ENCODE measurements at places on chromosomes 16 and 17. TPM values are rescaled to one million over a fixed set of nuclear protein-coding genes. Genes with fewer than 3 reads are reported as not detected.

KRTAP4-4 gene
- not detected for total RNA-seq

SMTNL2 gene
- total RNA-seq, result not detected

KRTAP2-1 gene
- not detected for total RNA-seq

PRKCB gene
- under 0.01 TPM for total RNA-seq

HSD11B2 gene
- total RNA-seq, result 0.59 TPM

CHST5 gene
- total RNA-seq, result 0.23 TPM

CCDC78 gene
- total RNA-seq, result 2.1 TPM

SEPTIN12 gene
- not detected for total RNA-seq

PHOSPHO1 gene
- 0.30 TPM for total RNA-seq

TBC1D3K gene
- total RNA-seq, result not detected

CHST6 gene
- total RNA-seq, result 4.5 TPM

GNGT2 gene
- total RNA-seq, result not detected

KRTAP1-5 gene
- 0.23 TPM for total RNA-seq

PDF gene
- 14.4 TPM for total RNA-seq

CCL8 gene
- total RNA-seq, result 0.89 TPM

SLC13A5 gene
- total RNA-seq, result not detected

ZNF597 gene
- total RNA-seq, result 3.3 TPM

FBXO39 gene
- 0.14 TPM for total RNA-seq

KRTAP2-3 gene
- total RNA-seq, result 0.65 TPM

PRR35 gene
- total RNA-seq, result not detected

TM4SF5 gene
- total RNA-seq, result not detected

MSI2 gene
- total RNA-seq, result 55.8 TPM

MLKL gene
- total RNA-seq, result 8.3 TPM

ATAD5 gene
- 0.89 TPM for total RNA-seq

LRRC37A gene
- 2.6 TPM for total RNA-seq

PDK2 gene
- total RNA-seq, result 16.1 TPM

CEP112 gene
- 9.7 TPM for total RNA-seq

UNC13D gene
- 0.83 TPM for total RNA-seq

GAS2L2 gene
- total RNA-seq, result not detected

DYNLRB2 gene
- not detected for total RNA-seq

MFAP4 gene
- total RNA-seq, result 41.3 TPM

ABCC11 gene
- total RNA-seq, result not detected

PRM3 gene
- total RNA-seq, result not detected

CSH2 gene
- total RNA-seq, result not detected

FZD2 gene
- total RNA-seq, result 31.5 TPM

NPB gene
- 1.5 TPM for total RNA-seq

METTL22 gene
- total RNA-seq, result 36.8 TPM

MYL4 gene
- 0.23 TPM for total RNA-seq

SCIMP gene
- total RNA-seq, result not detected

PRSS22 gene
- total RNA-seq, result not detected

STARD3 gene
- total RNA-seq, result 27.0 TPM

C17orf78 gene
- total RNA-seq, result not detected

ECI1 gene
- total RNA-seq, result 22.4 TPM

SDR42E2 gene
- not detected for total RNA-seq

CBX4 gene
- total RNA-seq, result 12.8 TPM

GRB2 gene
- total RNA-seq, result 83.1 TPM

KRTAP3-1 gene
- total RNA-seq, result not detected

Measured in smooth muscle cell of the umbilical artery (primary cell).